ENCODE measurements at places on chromosomes 12 and 14.

GRCh38 chr14:70920608-70921007, 13.3 kb downstream of the PCNX1 start:
- DNase-seq: no peak

GRCh38 chr12:25553098-25553497, at the start of gene LMNTD1:
TSS of gene LMNTD1 (minus strand) at chr12:25553283. CDS start at chr12:25552959, 324 bp downstream.
- no peak for DNase-seq

DNA sequence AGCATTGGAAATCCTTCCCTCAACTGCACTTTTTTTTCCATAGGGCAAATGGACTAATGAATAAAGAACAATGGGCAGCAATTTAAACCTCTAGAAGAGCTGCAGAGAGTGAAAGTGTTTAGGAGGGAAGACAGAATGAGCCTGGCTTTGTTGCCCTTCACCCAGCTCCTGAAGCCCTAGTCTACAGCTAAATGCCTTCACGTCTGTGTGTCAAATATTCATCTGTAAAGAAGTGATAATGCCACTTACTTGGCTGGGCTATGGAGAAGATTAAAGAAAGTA, 45.6 kb downstream of the FLRT2 start:
- DNase-seq: no peak

DNA sequence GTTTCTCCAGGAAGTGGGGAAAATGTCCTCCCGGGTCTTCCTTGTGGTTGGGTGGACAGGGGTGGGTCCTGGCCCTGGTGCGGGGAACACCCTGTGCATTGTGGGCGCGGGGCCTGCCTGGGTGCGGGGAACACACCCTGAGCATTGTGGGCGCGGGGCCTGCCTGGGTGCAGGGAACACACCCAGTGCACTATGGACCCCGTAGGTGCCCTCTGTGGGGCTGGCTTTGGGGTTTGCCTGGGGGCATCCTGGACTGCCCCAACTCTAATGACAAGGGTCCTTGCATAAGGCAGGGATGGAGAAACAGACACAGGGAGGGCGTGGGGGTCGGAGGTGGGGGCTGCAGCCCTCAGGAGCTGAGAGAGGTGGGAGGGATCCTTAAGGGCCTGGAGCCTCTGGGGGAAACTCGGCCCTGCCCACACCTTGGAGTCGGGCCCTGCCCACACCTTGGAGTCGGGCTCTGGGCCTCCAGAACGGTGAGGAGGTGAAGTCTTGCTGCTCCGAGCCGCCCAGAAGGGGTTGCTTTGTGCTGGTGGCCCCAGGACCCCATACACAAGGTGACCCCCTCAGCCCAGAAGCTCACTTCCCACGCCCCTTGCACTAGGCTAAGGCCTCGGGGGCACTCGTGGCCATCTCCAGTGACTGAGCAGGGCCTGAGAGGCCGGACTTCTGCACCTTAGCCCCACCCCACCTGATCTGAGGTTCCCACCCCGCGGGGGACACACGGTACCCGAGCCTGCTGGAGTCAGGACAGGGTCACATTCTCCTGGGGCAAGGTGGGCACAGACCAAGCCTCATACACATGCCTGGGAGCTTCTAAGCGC, 69.3 kb downstream of the GALNT9 start:
- DNase-seq: no peak

DNA sequence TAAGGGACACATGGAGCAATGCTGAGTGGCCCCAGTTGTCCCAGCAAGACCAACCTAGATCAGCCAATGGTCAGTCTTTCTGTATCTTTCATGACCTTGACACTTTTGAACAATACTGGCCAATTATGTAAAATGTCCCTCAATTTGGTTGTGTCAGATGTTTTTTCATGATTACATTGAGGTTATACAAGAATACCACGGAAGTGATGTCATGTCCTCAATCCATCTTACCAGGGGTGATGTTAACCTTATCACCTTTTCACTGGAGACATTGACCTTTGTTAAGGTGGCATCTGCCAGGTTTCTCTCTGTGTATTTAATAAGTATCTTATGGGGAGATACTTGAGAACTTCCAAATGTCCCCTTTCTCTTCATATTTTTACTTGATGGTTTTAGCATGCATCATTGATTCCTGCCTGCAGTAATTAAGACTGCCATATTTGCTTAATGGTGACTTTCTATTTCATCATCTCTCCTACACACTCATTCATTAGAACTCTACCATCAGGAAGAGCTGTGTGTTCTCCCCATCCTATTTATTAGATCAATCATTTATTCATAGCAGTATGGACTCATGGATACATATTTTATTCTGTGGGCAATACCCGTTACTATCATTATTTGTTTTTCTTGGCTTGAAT, 64.7 kb upstream of the RFLNA start:
- DNase-seq: no peak

DNA sequence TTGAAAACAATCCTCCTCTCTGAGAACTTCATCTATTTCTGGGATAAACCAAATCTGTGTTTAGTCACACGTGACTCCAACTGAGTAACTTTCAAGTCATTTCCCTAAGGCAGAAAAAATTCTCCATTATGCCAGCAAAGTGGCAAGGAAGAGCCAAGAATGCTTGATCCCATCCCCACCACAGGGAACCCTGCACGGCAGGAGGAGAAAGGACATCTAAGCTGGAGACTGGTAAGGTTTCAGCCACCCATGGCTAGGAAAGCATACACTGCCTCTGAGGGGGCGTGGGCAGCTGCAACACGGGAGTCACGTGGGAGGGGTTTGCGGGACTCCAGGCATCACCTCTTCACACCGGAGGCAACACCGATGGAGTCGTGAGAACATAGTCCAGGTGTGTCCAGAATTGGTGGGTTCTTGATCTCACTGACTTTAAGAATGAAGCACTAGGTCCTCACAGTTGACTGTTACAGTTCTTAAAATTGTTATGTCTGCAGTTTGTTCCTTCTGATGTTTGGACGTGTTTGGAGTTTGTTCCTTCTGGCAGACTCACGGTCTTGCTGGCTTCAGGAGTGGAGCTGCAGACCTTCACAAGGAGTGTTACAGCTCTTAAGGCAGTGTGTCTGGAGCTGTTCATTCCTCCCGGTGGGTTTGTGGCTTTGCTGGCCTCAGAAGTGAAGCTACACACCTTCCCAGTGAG, 2.7 kb upstream of the SIVA1 start:
- DNase-seq: no peak

- no peak for DNase-seq
Measured at GRCh38 chr12:32076941-32077340, 29.7 kb upstream of the BICD1 start.

DNA sequence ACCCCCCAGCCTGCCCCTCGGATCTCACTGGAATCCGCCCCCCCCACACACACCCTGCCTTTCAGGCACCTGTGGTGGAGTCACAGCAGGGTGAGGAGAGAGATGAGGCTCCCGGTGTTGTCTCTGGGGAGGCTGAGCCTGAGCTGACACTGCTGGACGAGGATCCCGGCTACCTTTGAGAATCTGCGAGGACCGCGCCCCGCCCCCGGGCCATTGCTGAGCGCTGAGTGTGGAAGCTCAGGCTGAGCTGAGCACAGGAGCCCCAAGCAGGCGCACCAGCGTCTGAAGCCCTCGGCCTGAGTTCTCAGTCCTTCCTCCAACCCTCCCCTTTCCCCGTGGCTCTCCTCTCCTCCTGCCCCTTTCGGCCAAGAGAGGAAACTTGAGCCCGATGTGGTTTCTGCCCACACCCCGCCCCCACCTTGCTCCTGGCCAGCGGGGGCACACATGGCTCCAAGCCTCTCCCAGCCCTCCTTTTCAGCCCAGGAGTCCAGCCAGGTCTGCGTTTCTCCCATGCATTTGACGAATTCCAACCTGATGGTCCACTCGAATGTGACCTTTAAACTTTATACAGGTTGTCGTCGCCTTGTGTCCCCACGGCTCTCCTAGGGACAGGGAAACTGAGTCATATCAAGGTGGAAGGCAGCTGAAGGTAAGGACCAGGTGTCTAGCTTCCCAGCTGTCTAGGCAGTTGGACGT, at the start of gene NFE2:
TSS of gene NFE2 (minus strand) at position 284 of the 696 bp plus-strand sequence. CDS start 5,767 bp downstream, outside the sequence.
- DNase-seq: no peak

GRCh38 chr12:57983146-57983857, 41.9 kb downstream of the ATP23 start:
- DNase-seq: no peak

DNA sequence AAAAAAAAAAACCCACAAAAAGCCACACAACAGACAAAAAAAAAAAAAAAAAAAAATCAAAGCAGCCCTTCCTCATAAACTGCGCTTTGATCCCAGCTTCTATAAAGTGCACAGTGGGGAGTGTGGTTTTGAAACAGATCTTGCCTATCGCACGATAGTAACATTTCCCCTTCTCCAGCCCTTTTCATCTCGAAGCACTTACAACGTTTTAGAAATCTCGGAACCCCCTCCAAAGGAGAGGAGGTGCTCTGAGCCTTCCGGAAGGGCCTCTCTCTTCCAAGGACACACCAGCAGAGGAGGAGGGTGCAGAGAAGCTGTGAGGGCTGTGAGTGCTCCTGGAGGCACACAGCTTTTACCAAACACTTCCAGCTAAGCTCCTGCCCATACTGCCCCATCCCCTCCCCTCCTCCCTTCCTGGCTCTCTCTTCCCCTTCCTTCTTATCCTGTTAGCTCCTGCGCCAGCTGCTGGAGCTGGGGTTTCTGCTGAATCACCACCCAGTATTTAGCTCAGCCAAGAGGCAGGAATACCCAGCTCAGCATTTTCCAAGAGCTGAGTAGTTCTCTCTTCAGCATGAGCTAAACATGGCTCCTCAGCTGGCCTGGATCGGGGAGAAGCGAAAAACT, 28.4 kb downstream of the SLC7A8 start:
- DNase-seq: no peak

DNA sequence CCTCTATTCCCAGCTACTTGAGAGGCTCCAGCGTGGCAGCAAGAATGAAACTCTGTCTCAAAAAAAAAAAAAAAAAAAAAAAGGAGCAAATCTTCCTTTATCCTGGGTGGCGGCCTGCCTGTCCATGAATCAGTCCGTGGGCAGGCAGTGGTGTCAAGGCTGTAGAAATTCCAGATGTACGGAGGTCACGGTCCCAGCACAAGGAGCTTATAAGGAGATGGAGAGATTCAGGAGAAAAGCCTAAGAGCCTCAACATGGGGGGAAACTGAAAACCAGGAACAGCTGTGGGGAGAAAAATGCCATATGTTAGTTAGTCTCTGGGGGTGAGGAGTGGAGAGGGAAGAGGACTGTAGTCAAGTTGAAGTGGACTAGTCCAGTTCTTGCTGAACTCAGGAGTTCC, 130.5 kb upstream of the CRY1 start:
- DNase-seq: no peak

DNA sequence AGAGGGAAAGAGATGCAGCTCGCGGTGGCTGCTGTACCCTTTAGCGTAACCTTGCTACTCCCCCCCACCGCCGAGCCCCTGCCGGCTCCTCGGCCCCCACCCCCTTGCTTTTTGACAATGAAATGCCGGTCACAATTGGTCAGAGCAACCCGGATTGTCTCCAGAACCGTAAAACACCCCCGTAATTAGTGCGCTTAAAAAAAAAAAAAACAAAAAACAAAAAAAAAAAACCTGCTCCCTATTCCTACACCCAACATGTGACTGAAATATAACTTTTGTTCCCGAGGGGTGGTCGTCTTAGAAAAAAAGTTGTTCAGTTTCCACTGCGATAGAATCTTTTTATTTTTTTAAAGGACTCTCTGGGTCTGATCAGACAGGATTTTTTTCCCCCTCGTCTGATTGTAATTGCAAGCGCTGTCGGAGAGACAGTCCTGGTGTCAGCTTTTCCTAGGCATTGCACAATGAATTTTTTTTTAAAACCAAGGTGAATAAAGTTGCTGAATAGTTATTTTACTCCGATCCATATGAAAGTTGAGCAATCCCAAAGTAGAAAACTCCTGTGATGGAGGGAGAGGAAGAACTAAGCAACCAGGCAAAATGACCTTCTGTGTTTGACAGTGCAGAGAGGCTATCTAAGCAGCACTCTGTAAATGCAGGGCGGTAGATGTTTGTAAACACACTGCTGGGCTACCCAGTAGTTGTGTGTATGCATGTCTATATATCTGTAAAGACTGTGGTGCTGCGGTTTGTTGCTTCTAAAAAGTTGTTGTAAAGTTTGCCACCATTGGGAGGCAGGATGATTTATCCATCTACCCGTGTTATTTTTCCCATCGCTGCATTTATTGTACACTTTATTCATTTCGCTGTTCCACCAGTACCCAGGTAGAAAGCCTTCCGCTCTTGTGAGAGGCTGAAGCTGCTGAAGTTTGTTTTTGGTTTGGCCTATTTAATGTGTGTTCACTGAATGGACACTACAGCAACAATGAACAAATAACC, 1.1 kb downstream of the ETV6 start:
- DNase-seq: no peak

DNA sequence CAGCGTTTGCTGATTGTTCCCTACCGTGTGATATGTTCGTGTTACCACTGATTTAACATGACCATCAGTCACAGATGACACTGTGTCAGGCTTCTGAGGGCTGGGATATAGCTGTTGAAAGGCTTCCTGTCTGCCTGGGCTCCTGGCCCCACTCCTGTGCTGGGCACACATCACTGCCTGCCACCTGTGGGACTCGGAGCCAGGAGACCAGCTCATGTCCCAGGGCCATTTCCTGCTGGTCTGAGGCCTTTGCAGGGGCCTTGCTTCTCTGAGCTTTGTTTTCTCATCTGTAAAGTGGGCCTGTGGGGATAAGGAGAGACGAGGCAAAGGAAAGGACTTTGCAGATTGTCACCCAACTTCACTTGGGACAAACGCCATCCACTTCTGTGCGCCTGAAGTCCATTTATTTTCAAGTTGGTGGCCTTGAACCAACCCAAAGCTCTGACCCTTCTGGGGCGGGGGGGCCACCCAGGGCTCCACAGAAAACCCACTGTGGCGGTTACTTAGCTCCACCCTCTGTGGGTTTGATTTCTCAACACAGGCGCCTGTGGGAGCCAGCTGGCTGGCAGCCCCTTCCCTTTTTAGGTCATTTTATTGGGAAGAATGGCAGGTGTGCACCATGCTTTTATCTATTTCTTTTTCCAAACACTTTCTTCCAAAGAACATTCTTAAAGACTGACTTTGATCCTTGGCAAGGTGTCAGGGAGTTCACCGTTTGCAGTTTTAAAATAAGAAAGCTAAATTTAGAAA, 54.1 kb downstream of the BEGAIN start:
- DNase-seq: no peak

- no peak for DNase-seq
Measured at GRCh38 chr14:60645126-60645741, 4.0 kb downstream of the SIX1 start.

- DNase-seq: no peak
Measured at GRCh38 chr12:104494137-104494792, 37.5 kb downstream of the CHST11 start.

- no peak for DNase-seq
Measured at GRCh38 chr14:102320033-102320660, 601 bp downstream of the ZNF839 start.

GRCh38 chr14:40393143-40393542, 960.9 kb upstream of the FBXO33 start:
- DNase-seq: no peak

DNA sequence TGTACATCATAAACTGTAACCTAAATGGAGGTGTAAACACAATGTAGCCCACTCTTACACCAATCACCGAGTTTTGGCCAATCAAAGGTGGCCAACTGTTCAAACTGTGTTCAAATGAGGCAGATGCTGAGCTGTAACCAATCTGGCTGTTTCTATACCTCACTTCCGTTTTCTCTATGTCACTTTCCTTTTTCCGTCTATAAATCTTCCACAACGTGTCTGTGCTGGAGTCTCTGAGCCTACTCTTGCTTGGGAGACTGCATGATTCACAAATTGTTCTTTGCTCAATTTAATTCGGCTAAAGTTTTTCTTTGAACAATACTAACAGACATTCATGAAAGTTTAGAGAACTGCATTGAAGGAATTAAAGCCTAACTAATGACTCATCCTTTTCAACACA, 547.1 kb upstream of the USP15 start:
- DNase-seq: no peak
